ENCODE measurements at places on chromosomes 7 and 10.

DNA sequence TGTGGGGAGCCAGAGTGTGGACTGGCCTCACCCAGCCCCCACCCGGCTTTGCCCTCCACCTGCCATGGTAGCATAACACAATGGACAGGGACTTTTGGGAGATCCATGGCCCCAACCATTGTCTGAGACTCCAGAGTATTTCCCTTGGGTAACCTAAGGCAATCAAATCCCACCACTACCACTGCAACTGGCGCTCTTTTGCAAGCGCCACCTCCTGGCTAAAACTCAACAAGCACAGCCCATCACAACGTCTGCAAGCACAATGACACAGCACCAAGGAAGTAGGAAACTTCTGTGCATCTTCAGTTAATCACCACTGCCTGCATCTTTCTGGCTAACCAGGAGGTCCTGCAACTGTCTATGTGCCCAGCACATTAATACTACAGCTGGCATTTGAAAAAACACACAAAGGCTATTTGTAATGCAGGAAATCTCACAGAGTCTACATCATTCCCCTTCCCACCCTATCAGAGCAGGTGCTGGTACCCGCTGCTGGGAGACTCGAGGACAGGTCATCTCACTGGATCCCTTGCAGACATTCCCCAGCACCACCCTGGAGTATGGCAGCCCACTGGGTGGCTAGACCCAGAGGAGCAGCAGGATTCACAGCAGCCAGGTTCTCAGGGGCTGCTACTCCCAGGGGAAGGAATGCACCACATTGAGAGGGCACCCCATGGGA, 27.7 kb downstream of the ANKRD26 start:
- H3K4me3 ChIP-seq, result no peak overlapping the region
- no peaks in the 10 kb centered on the region for H3K27me3 ChIP-seq
- peaks cover 6% of the 10 kb centered on the region for H3K4me1 ChIP-seq
- peaks cover 59% of the 10 kb centered on the region for H3K36me3 ChIP-seq
- no peak overlapping the region for H3K27ac ChIP-seq

GRCh38 chr10:42934842-42935241, 142.0 kb upstream of the RET start:
- peak overlapping the region; percentile 93 for H3K27ac ChIP-seq
- H3K4me1 ChIP-seq, result peaks cover 22% of the 10 kb centered on the region
- no peak for DNase-seq
- H3K4me3 ChIP-seq, result peak overlapping the region; percentile 92

- no peaks in the 10 kb centered on the region for H3K27me3 ChIP-seq
- no peak overlapping the region for H3K4me3 ChIP-seq
- H3K36me3 ChIP-seq, result peaks cover 32% of the 10 kb centered on the region
- H3K27ac ChIP-seq, result no peak overlapping the region
These were observed 153.0 kb upstream of the RHEB start for GRCh38 chr7:151672716-151673115.

GRCh38 chr10:11488126-11488525, 123.3 kb downstream of the USP6NL start:
- DNase-seq, result no peak
- H3K4me1 ChIP-seq, result no peaks in the 10 kb centered on the region
- H3K27ac ChIP-seq, result no peak overlapping the region
- H3K4me3 ChIP-seq, result no peak overlapping the region
- H3K27me3 ChIP-seq, result no peaks in the 10 kb centered on the region

- no peak for DNase-seq
- no peak overlapping the region for H3K4me3 ChIP-seq
- no peaks in the 10 kb centered on the region for H3K36me3 ChIP-seq
These were observed 221.0 kb downstream of the TWIST1 start for GRCh38 chr7:18896343-18896975.

- no peak overlapping the region for H3K4me3 ChIP-seq
- no peak overlapping the region for H3K27ac ChIP-seq
- H3K36me3 ChIP-seq, result no peaks in the 10 kb centered on the region
- peaks cover 3% of the 10 kb centered on the region for H3K4me1 ChIP-seq
These were observed 24.6 kb upstream of the NAMPT start for GRCh38 chr7:106309362-106309761.

DNA sequence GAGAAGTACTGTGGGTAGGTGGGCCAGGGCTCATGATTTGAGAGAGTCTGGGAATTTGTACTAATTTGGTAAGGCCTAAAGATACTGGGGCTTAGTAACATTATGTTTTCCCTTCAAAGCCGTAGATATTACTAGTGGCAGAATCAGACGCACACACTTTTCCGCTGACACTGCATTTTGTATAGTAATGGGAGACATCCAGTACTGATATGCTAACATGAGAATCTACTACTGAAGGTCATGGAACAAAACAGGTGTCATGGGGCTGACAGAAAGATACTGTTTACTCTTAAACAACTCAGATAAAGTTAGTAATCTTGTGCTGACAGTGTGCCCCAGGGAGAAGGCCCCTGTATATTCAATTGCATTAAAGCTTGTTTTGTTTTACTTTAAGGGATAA, 11.1 kb upstream of the GIMAP7 start:
- no peak for DNase-seq
- H3K27ac ChIP-seq, result peak overlapping the region; percentile 90
- H3K36me3 ChIP-seq, result peaks cover 3% of the 10 kb centered on the region
- H3K4me1 ChIP-seq, result peaks cover 88% of the 10 kb centered on the region
- no peaks in the 10 kb centered on the region for H3K27me3 ChIP-seq

GRCh38 chr10:73310475-73310874, 48.2 kb downstream of the CFAP70 start:
- no peak overlapping the region for H3K27ac ChIP-seq
- peaks cover 20% of the 10 kb centered on the region for H3K36me3 ChIP-seq
- DNase-seq, result no peak

GRCh38 chr10:8428654-8429053, 374.2 kb downstream of the GATA3 start:
- peaks cover 8% of the 10 kb centered on the region for H3K27me3 ChIP-seq
- no peaks in the 10 kb centered on the region for H3K36me3 ChIP-seq
- no peak for DNase-seq
- peaks cover 16% of the 10 kb centered on the region for H3K4me1 ChIP-seq
- no peak overlapping the region for H3K4me3 ChIP-seq

GRCh38 chr7:131012477-131013031, 278.5 kb upstream of the KLF14 start:
- peak overlapping the region; percentile 88 for H3K27ac ChIP-seq
- H3K4me3 ChIP-seq, result peak overlapping the region; percentile 83
- peaks cover 91% of the 10 kb centered on the region for H3K4me1 ChIP-seq
- no peak for DNase-seq
- no peaks in the 10 kb centered on the region for H3K27me3 ChIP-seq
- no peaks in the 10 kb centered on the region for H3K36me3 ChIP-seq

GRCh38 chr10:70774810-70775678, 10.1 kb downstream of the TBATA start:
- H3K36me3 ChIP-seq, result no peaks in the 10 kb centered on the region
- H3K4me1 ChIP-seq, result no peaks in the 10 kb centered on the region
- no peak overlapping the region for H3K4me3 ChIP-seq
- no peak overlapping the region for H3K27ac ChIP-seq

- H3K4me3 ChIP-seq, result no peak overlapping the region
- peaks cover 10% of the 10 kb centered on the region for H3K4me1 ChIP-seq
- H3K27me3 ChIP-seq, result peaks cover 47% of the 10 kb centered on the region
- no peak overlapping the region for H3K27ac ChIP-seq
These were observed 6.6 kb upstream of the OGDHL start for GRCh38 chr10:49768731-49769130.

- H3K4me1 ChIP-seq, result no peaks in the 10 kb centered on the region
- H3K4me3 ChIP-seq, result no peak overlapping the region
- no peak for DNase-seq
- no peaks in the 10 kb centered on the region for H3K27me3 ChIP-seq
- peaks cover 64% of the 10 kb centered on the region for H3K36me3 ChIP-seq
These were observed 36.0 kb upstream of the DGKI start for GRCh38 chr7:137882806-137883205.

- no peaks in the 10 kb centered on the region for H3K4me1 ChIP-seq
- no peak overlapping the region for H3K4me3 ChIP-seq
- H3K27ac ChIP-seq, result no peak overlapping the region
- H3K36me3 ChIP-seq, result no peaks in the 10 kb centered on the region
- DNase-seq, result no peak
These were observed 243.3 kb downstream of the GRID1 start for GRCh38 chr10:86123304-86123703.

- no peaks in the 10 kb centered on the region for H3K27me3 ChIP-seq
- H3K27ac ChIP-seq, result no peak overlapping the region
- H3K36me3 ChIP-seq, result peaks cover 78% of the 10 kb centered on the region
- no peaks in the 10 kb centered on the region for H3K4me1 ChIP-seq
- no peak for DNase-seq
These were observed 108.3 kb downstream of the UPF2 start for GRCh38 chr10:11934262-11934661.

- no peak overlapping the region for H3K27ac ChIP-seq
- H3K4me1 ChIP-seq, result no peaks in the 10 kb centered on the region
- DNase-seq, result no peak
These were observed 30.2 kb downstream of the ADRA2A start for GRCh38 chr10:111107023-111107422.

DNA sequence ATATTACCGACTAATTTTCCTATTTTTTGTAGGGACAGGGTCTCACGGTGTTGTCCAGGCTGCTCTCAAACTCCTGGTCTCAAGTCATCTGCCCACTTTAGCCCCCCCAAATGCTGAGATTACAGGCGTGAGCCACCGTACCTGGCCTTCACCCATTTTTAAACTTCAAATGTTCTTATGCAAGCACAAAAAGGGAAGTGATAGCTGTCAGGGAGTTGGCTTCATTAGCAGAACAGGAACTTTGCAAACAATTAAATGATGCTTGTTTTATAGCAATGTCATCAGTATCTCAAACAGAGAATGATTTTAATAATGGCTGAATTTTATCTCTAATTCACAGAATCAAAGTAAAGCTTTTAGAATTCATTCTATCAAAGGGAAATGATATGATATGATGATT, 49.8 kb upstream of the FAM171A1 start:
- no peaks in the 10 kb centered on the region for H3K4me1 ChIP-seq
- H3K27ac ChIP-seq, result no peak overlapping the region
- H3K27me3 ChIP-seq, result peaks cover 10% of the 10 kb centered on the region
- no peak for DNase-seq
- no peak overlapping the region for H3K4me3 ChIP-seq

DNA sequence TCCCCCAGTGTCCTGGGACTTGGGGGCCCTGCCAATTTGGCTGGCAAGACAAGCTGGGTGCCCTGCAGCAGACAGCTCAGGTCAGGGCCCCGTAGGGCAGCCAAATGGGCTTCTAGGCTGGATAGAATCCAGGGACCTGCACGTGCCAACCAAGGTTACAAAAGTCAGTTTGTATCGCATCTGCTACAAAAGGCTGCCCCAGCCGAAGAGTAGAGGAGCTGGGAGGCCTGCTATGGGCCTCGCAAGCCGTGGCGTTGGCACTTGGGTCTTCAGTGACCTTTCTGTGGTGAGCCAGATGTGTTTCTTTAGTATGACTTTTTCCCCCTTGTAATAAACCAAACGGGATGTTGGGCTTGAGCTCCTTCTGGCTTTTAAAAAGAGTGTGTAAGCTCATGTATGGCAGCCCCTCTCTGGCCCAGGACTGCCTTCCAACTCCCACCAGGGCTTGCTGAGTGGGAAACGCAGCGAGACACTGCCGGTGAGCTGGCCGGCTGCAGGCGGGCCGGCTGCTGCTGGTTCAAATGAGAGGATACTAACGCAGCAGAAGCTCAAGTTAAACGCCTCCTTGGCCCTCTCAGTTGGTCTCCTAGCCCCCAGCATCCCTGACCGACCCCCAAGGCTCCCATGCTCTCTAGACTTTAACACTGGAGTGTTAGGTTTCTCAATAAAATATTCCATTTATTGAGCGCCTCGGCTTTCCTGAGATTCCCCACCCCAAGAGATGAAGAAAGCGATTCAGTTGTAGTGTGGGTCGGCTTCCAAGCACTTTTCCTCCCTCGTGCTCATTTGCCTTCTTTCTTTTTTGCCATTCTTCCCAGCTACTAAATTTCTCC, 3.1 kb upstream of the HOXA10 start:
- H3K27ac ChIP-seq, result no peak overlapping the region
- no peak for DNase-seq
- H3K36me3 ChIP-seq, result peaks cover 1% of the 10 kb centered on the region
- peaks cover 15% of the 10 kb centered on the region for H3K4me1 ChIP-seq
- H3K4me3 ChIP-seq, result no peak overlapping the region
- H3K27me3 ChIP-seq, result peaks cover 74% of the 10 kb centered on the region

DNA sequence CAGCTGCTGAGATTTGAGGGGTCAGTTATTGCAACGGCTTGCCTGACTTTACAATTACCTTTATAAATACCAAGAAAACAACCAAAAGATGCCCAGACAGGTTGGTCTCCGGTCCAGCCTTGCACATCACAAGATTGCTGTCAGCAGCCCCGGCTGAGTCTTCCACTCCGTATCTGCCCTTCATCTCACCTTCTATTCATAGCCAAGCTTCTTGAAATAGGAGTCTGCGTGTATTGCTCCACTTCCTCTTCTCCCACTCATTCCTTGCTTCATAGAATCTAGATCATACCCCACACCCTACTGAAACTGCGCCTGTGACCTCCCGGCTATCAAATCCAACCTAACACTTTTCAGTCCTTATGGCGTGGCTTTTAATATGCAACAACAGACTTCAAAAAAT, 31.1 kb upstream of the USP6NL start:
- no peak for DNase-seq
- peaks cover 2% of the 10 kb centered on the region for H3K27me3 ChIP-seq
- H3K4me3 ChIP-seq, result no peak overlapping the region
- no peaks in the 10 kb centered on the region for H3K36me3 ChIP-seq

GRCh38 chr10:26437637-26438461, at the start of gene APBB1IP:
Gene APBB1IP, plus strand, starts transcription at chr10:26438341. Its CDS starts 53,986 bp downstream, at chr10:26492327.
- H3K4me3 ChIP-seq, result peak within 1 kb of the TSS; percentile 95
- peak within 1 kb of the TSS; percentile 98 for H3K27ac ChIP-seq
- H3K36me3 ChIP-seq, result peaks cover 12% of the 10 kb centered on the region
- peak; percentile 33 for DNase-seq
- no peaks in the 10 kb centered on the region for H3K27me3 ChIP-seq

DNA sequence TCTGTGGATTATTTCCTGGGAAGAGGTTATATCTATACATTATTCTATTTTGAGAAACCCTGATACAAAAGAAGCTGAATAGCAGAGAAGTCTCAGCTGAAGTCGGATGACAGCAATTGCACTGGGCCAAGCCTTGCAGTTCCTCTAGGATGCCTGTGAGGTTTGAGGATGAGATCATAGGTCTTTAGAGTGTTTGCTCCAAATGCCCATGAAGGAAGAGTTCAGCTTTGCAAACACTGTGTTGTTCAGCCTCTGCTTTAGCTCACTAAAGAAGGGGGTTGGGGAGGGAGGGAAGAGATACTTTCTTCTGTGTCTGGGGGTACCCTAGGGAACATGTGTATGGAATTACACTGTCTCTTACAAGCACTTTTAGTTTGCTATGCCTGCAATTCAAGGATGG, 282.5 kb upstream of the NRP1 start:
- H3K27me3 ChIP-seq, result peaks cover 4% of the 10 kb centered on the region
- no peaks in the 10 kb centered on the region for H3K36me3 ChIP-seq
- H3K27ac ChIP-seq, result no peak overlapping the region
- no peak for DNase-seq
- no peak overlapping the region for H3K4me3 ChIP-seq

- H3K36me3 ChIP-seq, result no peaks in the 10 kb centered on the region
- no peaks in the 10 kb centered on the region for H3K27me3 ChIP-seq
- no peak for DNase-seq
- H3K27ac ChIP-seq, result no peak overlapping the region
These were observed 28.1 kb downstream of the PTPRZ1 start for GRCh38 chr7:121901026-121901425.

Data from naive thymus-derived CD8-positive, alpha-beta T cell (primary cell).